Mesothelial cell of epicardium (in vitro differentiated cells): ENCODE measurements at places on chromosomes 1 and 21.

GRCh38 chr21:46425041-46425440 lies 33.6 kb upstream of the DIP2A start:
- no peak for DNase-seq

DNA sequence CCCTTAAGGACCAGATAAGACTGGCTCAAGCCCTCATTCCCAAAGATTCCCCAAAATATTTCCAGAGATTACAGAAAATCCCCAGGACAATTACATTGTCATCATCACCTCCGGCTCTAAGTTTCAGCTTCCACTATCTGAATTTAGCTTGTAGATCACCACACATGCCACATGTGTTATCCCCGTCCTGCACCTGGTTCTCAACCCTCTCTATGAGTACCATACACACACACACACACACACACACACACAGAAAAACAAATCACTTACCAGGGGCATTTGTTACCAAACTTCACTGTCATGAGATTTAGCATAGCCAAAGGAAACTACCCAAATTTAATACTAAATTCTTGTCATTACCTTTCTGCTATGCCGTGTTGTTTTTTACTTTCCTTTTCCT lies 15.4 kb upstream of the TSPAN1 start:
- DNase-seq = no peak

DNA sequence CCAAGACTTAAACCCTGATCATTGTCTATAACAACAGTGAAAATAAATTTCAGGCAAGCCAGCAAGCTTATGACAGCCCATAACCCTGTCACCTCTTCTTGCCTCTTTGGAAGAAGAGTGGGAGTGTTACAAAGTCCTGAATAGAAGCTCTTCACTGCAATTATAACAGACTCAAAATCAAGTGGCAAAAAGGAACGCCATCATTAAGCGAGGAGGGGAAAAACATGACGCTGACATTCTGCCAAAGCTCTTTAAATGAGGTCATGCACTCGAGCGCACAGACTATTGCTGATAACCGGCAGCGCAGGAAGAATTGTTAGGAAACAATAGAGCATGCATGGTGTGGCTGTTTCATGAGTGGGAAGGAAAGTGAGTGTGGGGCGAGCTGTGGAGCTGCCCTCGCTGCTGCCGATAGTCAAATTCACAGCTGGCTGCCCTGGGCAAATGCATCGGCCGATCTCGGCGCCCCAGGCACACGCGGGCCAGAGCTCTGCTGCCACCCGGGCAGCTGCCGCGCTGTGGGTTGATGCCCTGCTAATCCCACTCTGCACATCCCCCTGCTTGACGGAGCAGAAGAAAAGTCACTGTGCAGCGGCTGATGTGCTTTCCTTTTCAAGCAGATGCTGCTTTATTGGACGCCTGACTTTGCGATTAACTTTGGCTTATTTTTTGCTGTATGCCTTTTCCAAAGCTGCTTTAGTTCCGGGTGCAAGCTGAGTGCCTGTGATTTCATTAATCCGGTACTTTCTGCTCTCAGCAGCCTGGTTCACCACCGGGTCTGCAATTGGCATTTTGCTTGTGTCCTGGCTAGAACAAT lies 102.4 kb upstream of the ST6GALNAC5 start:
- DNase-seq = no peak

- peak; percentile 93 for DNase-seq
These were observed at the start of gene TARDBP for GRCh38 chr1:11012260-11013159. Gene TARDBP (plus strand): TSS chr1:11012654. CDS start chr1:11013728, 1,074 bp downstream.

DNA sequence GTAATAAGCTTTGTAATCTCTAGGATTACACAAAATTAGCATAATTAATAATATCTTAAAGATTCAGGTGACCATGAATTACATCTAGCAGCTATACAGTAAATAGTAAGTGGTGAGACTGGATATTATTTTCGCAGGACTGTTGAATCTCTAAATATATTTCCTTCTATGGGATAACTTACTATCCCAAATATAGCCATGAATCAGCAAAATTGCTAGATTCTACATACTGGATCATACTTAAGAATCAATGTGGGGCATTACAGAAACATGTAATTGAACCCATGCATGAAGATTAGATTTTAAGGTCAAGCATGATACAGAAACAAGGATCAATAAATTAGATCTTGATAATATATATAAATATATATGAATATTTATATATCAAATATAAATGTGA lies 1203.4 kb downstream of the BRINP3 start:
- no peak for DNase-seq
